T-helper 22 cell (primary cell): ENCODE measurements at places on chromosomes 1 and 21.

- no peak for DNase-seq
Observed at GRCh38 chr1:214493126-214493796, 58.1 kb downstream of the PTPN14 start.

DNA sequence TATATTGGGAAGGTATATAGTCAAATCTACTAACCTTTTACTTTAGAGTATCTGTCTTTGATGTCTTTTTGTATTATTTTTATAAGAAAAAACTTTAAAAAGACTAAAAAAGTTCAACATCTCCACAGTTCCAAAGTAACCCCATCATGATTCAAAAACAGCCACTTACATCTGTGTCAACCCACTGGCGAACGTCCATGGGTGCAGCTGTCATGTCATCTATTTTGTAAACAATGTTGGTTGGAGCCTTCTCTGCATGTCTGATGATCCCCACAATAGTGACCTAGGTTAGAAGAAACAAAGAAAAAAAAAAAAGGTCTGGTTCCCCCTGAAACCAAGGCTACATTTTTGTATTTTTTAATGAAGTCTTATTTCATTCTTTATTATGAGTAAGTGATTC, 28.0 kb upstream of the SMPDL3B start:
- DNase-seq = no peak

- no peak for DNase-seq
Observed at GRCh38 chr1:94209425-94209824, 28.0 kb downstream of the ARHGAP29 start.

DNA sequence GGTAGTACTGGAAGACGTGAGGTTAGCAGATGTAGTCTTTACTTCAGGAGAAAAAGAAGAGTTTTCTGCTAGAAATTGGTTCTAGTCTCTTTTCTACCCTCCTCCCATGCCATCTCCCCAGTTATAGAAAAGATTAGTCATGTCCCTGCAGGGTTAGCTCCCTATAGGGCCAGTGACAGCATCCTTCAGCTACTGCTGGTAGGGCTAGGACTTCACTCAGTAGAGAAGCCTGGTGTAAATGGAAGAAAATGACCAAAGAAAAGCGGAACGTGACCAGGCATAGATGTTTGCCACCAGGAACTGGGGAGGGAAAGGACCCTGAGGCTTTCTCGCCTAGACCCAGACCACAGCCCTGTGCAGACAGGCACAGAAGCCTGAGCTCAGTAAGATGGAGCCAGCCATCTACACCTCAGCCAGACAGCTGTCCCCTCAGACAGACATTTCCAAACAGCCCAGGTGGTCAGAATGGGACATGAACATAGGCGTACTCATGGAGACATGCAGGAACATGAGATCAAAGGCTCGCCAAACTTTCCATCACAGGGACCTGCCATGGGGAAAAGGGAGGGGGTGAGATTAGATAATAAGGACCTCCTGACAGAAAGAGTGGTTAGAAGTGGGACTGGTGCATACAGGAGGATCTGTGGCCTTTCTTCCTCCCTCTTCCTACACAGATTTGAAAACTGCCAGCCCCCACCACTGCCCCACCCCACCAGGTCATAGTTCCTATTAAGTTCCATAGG, 23.5 kb upstream of the SLAMF9 start:
- DNase-seq = no peak

DNA sequence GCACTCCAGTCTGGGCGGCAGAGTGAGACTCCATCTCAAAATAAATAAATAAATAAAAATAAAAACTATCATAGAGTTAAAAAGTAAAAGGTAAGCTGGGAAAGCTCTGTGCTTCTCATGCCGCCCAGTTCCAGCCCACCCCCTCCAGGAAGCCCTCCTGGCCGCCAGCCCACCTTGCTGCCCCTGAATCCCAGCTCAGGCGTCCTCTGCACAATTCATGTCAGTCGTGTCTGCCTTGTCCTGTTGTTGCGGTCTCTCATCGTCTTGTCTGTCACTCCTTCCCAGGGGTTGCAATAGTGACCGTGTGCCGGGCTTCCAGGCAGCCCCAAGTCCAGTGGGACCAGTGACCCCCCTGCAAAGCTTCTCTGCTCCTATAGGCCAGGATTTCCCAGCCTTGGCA, 44.1 kb downstream of the RSPH1 start:
- no peak for DNase-seq

- no peak for DNase-seq
Observed at GRCh38 chr21:32613436-32614043, 1.4 kb upstream of the CFAP298 start.

GRCh38 chr21:34340061-34340460, 23.7 kb upstream of the KCNE2 start:
- DNase-seq = no peak

DNA sequence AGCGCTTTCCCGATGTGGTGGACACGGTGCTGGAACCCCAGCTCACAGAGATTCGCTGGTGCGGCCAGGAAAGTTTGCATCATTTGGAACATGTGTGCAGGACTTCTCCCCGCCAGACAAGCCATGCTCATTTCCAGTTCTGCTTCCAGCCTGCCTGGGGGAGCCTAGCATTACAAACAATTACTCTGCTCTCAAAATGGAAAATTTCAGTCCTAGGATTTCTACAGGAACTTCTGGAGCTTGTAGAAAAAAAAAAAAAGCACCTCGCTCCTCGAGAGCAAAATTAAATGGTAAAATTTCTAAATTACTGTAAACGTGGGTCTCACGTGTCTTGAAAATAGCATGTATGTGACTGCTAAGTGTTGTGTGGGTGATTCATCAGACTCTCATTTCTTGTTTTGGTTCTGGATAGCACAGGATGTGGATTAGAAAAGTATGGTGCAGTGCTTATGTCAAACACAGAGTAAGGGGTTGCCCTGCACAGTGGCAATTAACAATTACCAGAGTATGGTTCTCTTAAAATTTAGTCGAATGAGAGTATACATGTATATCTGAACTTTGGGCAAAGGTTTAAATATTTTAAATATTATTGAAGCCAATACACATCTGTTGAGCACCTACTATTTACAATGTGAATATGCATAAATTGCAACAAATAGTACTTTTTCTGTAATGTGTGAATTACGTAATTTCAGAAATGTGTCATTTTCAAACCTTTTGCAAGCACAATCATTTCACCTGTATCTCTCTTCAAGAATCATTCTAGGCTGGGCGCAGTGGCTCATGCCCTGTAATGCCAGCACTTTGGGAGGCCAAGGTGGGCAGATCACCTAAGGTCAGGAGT, 61.8 kb upstream of the PTGFRN start:
- no peak for DNase-seq

DNA sequence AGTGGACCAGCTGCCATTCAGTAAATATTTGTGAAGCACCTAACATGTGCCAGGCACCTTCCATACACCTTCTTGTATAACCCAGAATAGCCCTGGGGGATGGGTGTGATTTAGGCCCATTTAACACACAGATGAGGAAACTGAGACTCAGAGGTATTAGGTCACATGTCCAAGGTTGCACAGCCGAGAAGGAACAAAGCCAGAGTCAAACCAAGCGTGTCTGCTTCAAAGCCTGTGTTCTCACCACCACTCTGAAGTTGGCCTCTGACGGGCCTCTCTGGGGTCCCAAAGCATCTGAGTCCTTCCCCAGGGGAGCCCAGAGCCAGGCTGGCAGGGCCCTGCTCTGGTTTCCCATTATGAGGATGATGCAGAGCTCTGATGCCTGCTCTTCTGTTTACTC, 65.1 kb downstream of the LACTBL1 start:
- no peak for DNase-seq

DNA sequence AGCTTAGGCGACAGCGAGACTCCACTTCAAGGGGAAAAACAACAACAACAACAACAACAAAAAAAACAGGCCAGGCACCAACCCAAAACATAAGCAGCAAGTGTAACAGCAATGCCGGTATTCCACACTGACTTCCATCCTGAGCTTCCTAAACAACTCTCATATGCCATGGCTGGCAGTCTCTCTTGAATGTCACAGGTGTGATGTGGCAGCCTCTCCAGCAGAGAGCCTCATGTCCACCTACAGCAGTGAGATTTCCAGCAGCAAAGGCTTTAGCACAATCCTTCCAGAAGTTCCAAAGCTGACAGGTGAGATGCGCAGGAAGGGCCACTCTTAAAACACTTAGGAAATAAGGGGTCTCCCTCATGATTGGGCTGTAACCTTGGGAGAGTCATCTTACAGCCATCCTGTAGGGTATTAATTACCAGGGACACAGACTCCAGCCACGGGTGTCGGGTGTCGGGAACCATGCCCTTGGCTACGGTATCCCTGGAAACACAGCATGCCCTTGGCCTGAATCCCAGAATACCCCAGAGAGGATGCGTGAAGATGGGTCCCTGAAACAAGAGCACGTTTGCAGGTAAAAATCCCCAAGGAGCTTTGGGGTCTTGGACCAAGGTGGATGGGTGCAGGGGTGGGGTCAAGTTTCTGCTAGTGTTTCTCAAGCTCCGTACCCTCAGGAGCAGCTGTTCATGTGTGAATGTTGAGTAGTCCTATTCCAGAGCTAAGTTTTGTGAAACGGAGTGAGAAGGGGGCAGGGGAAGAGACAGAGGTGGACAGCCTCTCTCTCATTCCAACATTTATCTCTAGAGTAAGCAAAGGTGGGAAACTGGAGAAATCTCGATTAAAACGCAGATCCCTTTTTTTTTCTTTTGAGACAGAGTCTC, 31.4 kb downstream of the CLSTN1 start:
- no peak for DNase-seq

DNA sequence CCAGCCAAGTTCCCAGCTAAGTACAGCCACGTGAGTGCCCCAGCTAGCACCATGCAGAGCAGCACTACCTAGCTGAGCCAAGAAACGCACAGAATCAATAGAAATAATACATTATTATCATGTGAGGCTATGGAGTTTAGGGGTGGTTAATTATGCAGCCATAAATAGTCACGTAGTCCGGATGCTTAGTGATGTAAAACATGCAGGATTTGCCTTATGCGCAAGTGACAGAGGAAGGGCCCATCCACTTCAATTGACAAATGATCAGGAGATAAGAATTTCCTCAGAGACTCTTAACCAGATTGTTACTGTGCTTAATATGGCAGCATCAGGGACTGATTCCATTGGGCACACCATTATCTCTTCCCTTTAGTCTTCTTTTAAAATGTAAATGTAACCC, 44.8 kb upstream of the DUSP10 start:
- DNase-seq = no peak

GRCh38 chr1:15005116-15005515, 148.4 kb upstream of the TMEM51 start:
- no peak for DNase-seq

DNA sequence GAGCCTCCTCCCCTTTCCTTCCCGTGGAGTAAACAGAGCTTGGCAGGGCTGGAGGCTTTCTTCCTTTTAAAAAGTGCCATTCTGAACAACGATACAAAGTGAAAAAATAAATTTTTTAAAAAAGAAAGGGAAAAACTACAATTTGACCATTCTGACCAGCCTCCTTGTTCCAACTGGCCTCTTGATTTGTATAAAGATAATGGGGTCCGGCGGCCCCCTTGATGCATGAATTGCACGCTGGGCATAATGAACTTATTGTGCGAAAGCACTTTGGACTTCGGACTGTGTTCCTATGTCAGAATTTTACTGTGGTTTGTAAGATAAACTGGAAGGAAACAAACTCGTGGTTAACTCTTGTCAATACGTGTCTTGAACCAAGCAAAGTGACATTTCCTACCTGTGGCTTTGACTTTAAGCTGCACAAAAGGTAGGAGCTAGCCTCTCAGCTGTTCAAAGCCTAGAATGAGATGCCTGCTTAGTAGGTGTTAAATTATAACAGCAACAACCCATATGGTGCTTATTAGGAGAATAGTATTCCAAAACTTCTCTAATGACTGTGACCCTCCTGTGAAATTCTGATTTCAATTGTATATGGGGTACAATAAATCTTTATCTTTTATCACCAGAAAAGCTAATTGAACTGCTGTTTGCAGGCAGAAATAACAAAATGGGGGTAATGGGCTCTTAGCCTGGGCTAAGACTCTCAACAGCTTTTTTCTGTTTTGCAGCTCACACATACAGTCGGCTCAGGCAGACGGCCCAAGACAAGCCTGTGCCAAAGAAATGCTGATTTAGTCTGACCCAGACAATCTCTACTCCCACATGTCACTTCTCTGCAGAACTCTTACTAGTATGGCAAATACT, 9.3 kb downstream of the IRF2BP2 start:
- no peak for DNase-seq

- DNase-seq = peak; percentile 33
Observed at GRCh38 chr1:112700290-112701226, 6.4 kb downstream of the RHOC start.

DNA sequence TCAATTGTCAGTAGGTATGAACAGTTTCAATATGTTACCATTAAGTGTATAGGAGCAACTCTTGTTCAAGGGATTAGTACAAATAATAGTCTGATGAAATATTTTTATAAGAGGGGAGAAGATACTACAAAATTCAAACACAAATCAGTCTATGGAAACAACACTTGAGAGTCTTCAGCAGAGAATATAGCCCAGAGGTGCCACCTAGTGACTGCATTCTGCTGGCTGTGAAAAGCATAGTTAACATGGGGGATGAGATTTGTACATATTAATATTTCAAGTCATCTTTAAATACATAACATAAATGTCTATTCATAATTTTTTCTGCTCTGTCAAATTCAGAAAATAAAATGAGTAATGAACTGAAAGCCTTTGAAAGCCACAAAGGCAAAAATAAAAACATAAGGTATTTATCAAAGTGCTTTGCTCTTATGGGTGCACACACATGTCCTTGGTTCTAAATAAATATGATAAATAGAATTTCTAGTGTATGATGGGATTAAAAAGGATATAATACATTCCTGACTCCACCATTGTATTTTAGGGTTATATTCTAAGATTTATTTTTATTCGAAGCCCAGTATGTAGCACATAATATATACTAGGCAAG, 440.9 kb upstream of the ZRANB2 start:
- DNase-seq = no peak

GRCh38 chr1:205504311-205505075, at the start of gene CDK18:
Gene CDK18, plus strand, starts transcription at chr1:205504669. Its CDS starts 18,499 bp downstream, at chr1:205523168.
- no peak for DNase-seq

DNA sequence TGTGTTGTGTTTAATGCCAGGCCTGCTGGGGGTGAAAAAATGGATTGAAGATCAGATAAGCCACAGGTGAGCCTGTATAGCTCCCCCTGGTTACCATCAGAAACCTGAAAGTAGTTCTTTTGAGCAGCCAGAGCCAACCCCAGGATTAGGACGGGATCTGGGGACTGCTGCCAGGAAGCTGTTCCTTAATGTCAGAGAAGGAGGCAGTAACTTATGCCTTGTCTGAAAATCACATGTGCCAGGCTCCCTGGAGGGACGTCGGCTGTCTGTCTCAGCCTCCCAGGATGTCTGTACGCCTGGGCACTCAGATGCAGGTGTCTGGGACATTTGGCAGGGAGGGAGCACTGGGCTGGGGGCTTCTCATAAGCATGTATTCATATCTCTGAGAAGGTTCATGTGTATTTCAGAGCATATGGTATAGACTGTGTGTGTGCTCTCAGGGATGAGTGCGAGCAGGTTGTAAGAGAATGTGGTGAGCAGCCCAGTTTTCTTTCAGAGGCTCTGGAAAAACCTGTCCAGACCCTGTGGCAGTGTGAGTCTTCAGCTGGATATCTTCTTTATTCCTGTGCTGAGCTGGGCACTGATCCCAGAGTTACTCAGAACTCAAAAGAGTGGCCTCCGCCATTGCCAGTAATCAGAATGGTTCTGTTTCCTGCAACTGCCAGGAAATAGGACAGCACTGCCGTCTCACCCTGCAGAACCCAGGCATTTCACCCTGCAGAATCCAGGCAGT, 2.8 kb downstream of the FAM43B start:
- no peak for DNase-seq

- DNase-seq = no peak
Observed at GRCh38 chr1:219066631-219067349, 106.9 kb upstream of the LYPLAL1 start.
